ENCODE measurements at places on chromosomes 11 and 22.

- DNase-seq = no peak
These were observed 1092.6 kb upstream of the TENM4 start for GRCh38 chr11:80533463-80533862.

- no peak for DNase-seq
These were observed 41.2 kb downstream of the SYT9 start for GRCh38 chr11:7292922-7293321.

GRCh38 chr11:28228196-28228895, 120.2 kb downstream of the METTL15 start:
- DNase-seq = no peak

DNA sequence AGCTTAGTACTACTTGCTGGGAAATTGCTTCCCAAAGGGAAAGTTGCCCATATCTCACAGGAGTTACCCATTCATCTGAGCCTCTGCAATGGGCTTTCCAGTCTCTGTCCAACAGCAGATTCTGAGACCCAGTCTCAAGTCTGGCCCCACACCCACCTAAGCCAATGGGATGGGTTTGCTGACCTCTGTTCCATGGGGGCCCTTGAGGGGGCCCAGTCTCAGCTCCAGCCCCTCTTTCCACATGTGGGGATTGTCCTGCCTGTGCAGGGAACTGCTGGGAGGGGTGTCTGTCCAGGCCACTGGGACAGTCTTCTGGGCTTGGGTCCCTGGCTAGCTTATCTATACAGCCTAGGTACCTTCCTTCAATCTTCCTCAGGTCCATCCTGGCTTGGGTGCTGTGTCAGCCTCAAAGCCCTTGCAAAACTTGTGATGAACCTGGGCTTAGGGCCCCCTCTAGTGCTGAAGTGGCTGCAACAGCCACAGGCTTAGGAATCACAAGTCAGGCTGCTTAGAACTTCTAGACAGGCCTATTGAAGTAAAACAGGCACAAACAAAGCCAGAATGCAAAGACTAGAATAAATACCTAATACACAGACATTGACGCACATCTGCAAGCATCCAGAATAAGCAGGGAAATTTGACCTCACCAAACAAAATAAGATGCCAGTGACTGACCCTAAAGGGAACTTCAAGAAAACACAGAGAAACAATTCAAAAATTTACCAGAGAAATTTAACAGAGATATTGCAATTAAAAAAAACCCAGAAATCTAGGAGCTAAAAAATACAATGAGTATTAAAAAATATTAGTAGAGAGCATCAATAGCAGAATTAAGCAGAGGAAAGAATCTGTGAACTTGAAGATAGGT, 11.7 kb upstream of the PATL1 start:
- peak; percentile 58 for DNase-seq

GRCh38 chr11:100525197-100525596, 161.9 kb upstream of the ARHGAP42 start:
- DNase-seq = no peak

- no peak for DNase-seq
These were observed 2.4 kb downstream of the LGR4 start for GRCh38 chr11:27470166-27470565.

DNA sequence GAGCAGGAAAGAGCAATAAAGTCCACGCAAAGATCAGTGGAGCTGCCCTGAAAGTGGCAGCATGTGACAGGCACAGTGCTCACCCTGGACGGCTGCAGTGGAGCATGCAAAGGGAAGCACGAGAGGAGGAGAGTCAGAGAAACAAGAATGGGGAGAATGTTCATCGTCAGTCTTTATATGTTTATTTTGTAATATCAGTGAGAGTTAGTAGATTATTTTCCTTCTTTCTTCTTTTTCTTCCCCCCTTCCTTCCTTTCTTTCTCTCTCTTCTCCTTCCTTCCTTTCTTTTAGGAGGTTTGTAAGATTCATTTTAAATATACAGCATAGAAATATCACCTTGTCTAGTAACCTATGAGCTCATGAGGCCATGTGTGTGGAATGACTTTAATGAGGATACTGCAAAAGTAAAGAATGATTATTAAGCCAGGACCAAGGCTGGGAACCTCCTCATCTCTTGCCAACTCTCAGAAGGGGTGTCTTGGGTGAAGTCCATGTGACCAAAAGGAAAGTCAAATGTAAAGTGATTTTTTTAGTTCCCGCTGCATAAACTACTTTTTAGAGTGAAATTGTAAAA, 321.1 kb downstream of the AASDHPPT start:
- DNase-seq = no peak

DNA sequence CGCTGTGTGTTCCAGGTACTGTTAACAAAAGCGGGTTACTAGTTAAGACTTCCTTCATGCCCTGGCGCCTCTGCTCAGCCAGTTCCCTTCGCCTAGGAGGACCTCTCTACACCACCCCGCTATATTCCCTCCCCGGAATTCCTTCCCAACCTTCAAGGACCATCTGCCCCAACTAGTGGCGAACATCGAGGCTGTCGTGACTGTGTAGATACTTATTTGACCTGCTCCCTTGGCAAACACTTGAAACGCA, 450 bp upstream of the BCL2L13 start:
- DNase-seq = no peak

DNA sequence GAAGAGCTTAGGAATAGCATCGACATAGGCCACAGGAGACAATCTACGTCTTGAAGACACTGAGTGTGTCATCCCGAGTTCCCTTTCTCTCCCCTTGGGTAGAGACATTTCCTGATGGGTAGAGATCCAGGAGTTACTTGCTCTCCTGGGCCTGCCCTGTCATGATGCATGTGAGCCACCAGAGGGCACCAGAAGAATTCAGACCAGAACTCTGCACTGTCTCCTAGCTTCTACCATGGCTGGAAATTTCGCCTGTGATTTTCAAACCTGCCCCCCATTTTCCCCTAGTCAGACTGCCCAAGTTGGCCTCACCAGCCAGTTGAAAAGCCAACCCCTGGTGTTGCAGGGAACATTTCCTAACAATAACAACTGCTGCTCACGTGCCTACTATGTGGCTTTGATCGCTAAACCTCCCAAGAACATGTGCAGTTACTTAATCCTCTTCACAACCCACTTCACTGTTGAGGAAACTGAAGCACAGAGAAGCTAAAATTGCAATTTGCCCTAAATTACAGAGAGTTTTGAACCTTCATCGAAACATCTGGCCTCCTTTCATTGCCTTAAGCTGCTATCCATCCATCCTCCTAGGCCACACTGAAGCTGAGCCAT, 47.2 kb downstream of the C11orf58 start:
- peak; percentile 71 for DNase-seq

GRCh38 chr11:118015385-118015841, 29.2 kb downstream of the IL10RA start:
- peak; percentile 41 for DNase-seq
